ENCODE measurements at places on chromosomes 16 and 17.

GRCh38 chr17:76293106-76293505 lies 15.0 kb downstream of the QRICH2 start:
- no peak for DNase-seq

DNA sequence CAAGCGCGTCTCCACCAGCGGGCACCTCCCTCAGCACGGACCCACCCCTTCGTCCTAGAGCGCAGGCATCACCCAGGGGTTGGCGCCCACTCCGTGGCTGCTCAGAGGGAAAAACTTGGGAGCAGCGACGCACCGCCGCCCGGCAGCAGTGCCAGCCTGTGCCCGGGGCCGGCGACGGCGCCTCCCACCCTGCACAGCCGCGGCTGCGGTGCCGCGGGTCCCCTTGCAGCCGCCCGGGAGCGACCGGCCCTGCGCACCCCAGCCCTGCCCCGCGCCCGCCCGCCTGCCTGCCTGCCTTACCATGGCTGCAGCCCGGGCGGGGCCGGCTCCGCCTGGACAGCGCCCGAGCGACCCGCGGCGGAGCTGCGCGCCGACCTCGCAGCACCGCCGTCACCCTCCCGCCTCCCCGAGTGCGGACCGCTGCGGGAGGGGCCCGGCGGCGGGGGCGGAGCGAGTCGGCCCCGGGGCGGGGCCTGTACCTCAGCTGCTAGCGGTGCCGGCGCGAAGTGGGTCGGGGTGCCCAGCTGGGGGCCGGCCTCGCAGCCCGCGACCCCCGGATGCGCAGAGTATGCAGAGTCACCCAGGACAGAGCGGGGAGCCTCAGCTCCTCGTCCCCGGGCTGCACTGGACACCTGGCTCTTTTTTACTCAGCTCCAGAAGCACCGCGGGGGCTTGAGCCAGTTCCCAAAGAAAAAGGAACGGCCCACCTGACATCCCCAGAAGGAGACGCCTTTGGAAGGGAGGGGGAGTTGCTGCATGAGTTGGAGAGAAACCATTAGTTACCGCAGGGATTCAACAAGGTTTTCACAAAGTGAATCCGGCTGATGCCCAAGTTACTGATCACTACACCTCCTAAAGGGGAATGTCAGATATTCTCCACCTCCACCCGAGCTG lies 17.5 kb upstream of the MTMR4 start:
- peak; percentile 70 for DNase-seq

DNA sequence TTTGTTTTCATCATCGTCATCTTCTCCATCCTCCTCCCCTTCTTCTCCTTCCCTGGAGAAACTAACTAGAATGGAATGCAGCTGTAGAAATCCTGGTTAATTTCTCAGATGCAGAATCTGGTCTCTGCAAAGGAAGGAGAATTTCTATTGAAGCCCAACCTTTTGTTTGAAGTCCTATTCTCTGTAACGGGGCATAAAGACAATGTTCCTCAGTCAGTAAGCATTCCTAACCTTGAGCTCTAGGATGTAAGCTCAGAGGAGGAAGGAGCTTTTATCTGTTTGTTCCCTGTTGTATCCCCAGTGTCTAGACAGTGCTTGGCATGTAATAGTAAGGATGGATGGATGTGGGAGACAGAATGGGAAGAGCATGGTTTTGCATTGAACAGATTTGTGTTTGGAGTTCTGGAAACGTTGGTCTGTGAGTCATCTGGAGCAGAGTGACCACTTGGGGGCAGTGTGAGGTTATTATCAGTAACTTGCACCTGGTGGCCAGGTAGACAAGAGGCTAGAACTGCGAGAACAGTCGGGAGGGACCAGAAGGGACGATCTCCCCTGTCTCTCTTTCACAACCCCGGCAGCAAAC lies 363.7 kb downstream of the SNX29 start:
- DNase-seq, result peak; percentile 11

DNA sequence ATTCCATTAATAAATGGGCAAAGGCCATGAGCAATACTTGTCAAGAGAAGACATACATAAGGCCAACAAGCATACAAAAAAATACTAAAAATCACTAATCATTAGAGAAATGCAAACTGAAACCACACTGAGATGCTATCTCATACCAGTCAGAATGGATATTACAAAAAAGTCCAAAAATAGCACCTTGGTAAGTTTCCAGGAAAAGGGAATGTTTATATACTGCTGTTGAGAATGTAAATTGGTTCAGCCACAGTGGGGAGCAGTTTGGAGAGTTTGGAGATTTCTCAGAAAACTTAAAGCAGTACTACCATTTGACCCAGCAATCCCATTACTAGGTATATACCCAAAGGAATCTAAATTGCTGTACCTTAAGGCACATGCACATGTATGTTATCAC lies 467.7 kb downstream of the CDH11 start:
- no peak for DNase-seq

- no peak for DNase-seq
Observed at GRCh38 chr17:6496640-6497441, 52.6 kb downstream of the PIMREG start.

DNA sequence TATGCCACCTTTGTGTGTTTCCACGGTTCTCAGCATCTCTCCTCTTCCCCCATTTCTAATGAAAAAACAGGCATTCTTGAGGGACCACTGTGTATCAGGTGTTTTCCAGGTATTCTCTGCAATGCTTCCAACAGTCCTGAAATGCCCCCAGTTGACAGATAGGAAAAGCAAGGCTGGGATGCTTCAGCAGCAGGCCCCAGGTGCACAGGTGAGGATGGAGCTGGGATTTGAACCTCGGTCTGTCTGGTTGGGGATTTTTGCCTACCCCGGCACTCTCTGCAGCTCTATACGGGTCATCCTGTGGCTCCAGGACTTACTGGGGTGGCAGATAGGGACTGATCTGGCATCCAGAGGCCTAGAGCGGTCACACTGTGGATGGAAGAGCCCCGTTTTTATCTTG lies 180.5 kb upstream of the GSE1 start:
- DNase-seq, result no peak

DNA sequence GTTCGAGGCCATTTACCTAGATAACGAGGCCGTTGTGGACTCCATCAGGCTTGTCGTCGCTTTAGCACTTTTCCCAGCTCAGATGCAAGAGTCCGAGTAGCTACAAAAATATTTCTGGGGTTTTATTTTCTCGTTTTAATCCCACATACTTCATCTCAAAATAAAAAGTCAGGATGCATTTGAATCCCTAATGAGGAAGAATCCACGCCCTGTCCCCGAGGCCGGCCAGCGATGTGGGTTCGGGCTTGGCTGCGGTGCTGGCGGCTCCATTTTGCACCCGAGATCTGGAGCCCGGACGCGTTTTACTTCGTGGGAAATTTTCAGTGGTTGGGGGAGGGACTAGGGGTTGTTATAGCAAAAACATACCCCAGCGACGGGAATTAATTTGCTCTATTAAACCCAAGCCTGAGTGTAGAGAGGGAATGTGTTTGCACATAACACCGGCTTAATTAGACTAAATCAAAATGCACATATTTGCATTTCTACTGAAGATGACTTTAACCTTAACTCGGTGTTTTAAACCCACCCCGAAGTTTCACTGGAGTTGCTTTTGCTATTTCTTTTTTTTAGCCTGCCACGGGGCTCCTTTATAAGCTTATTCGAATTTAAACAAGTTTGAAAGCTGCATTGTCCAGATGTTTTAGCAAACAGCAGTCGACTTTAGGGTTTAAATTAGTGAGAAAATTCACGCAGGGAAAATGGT lies 4.8 kb downstream of the IRX5 start:
- no peak for DNase-seq

- no peak for DNase-seq
Observed at GRCh38 chr17:39765175-39765574, 27.4 kb downstream of the GRB7 start.

- no peak for DNase-seq
Observed at GRCh38 chr16:2833776-2834175, 3.7 kb downstream of the ZG16B start.

- no peak for DNase-seq
Observed at GRCh38 chr16:11100239-11100750, 155.7 kb downstream of the SOCS1 start.

- DNase-seq, result no peak
Observed at GRCh38 chr16:51150888-51151320, at the start of gene SALL1. SALL1 (minus strand) TSS chr16:51151270; CDS start chr16:51151241, 29 bp downstream.
